ENCODE measurements at places on chromosomes 7 and 10. TPM values are rescaled to one million over a fixed set of nuclear protein-coding genes. Genes with fewer than 3 reads are reported as not detected.

- peaks cover 24% of the 10 kb centered on the region for H3K4me1 ChIP-seq
- no peaks in the 10 kb centered on the region for H3K27me3 ChIP-seq
- H3K4me3 ChIP-seq: no peak overlapping the region
- DNase-seq: no peak
- H3K36me3 ChIP-seq: no peaks in the 10 kb centered on the region
These were observed 19.4 kb upstream of the AKR1C1 start for GRCh38 chr10:4943821-4944220.

The KCNMA1 gene
- total RNA-seq: 17.4 TPM

The CXCL12 gene
- 11.2 TPM for total RNA-seq

DNA sequence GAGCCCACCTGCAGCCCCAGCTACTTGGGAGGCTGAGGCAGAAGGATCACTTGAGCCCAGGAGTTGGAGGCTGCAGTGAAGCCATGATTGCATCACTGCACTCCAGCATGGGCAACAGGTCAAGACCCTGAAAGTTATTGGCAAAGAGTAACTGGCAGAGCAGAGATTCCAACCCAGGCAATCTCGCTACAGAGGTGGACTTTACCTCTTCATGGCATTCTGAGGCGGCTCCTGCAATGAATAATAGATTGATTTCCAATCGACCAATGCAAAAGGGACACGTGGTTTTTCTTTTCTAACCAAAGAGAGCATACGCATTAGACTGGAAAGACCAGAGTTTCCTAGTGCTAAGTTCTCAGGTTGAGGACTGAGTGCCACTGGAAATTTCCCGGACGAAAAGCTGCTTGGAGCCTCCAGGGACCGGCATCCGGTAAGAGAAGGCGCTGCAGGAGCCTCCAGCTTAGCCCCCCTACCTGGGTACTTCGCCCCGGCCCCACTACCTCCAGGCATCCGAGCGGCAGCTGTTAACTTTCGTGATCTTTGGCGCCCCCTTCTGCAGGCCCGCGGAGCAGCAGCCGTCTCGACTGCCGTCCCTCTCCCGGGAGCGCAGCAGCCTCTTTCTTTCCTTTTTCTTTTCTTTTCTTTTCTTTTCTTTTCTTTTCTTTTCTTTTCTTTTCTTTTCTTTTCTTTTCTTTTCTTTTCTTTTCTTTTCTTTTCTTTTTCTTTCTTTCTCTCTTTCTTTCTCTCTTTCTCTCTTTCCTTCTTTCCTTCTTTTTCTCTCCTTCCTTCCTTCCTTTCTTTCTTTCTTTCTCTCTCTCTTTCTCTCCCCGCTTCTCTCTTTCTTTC lies 4.1 kb downstream of the MBLAC1 start:
- peaks cover 60% of the 10 kb centered on the region for H3K4me1 ChIP-seq
- no peaks in the 10 kb centered on the region for H3K36me3 ChIP-seq
- H3K27me3 ChIP-seq: no peaks in the 10 kb centered on the region

The MSS51 gene
- total RNA-seq: 0.88 TPM

The EPHA1 gene
- total RNA-seq: 132 TPM

DNA sequence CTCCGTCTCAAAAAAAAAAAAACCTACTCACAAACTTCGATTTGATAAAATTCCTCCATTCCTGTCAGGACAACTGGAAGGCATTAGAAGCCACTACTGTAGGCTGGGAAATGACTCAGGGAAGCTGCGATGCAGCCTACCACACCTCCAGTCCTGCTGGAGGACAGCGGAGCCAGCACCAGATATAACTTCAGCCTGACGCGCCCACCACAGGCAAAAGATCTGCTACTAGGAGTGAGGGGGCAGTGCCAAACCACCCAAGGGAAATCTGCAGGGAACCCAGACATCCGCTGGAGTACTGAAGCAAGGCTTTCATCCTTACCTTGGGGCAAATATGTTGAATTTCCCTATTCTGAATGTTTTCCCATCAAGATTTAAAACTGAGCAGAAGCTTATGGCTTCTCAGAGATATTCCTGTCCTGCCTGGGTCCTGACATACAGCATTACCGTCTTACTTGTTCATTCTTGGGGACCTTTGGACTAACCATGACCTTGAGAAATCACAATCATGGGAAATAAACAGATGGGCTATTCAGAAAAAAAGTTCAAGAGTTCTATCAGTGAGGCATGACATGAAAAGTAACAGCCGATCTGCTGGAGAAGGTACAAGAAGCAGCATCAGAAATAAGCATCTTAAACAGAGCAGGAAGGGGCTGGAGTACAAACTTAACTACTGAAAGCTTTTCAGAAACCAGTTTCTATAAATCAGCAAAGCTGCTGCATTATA lies 20.4 kb downstream of the BCCIP start:
- H3K4me1 ChIP-seq: peaks cover 6% of the 10 kb centered on the region
- DNase-seq: no peak
- H3K4me3 ChIP-seq: no peak overlapping the region
- H3K27ac ChIP-seq: no peak overlapping the region
- H3K27me3 ChIP-seq: no peaks in the 10 kb centered on the region

The SLC29A3 gene
- 2.7 TPM for total RNA-seq

DNA sequence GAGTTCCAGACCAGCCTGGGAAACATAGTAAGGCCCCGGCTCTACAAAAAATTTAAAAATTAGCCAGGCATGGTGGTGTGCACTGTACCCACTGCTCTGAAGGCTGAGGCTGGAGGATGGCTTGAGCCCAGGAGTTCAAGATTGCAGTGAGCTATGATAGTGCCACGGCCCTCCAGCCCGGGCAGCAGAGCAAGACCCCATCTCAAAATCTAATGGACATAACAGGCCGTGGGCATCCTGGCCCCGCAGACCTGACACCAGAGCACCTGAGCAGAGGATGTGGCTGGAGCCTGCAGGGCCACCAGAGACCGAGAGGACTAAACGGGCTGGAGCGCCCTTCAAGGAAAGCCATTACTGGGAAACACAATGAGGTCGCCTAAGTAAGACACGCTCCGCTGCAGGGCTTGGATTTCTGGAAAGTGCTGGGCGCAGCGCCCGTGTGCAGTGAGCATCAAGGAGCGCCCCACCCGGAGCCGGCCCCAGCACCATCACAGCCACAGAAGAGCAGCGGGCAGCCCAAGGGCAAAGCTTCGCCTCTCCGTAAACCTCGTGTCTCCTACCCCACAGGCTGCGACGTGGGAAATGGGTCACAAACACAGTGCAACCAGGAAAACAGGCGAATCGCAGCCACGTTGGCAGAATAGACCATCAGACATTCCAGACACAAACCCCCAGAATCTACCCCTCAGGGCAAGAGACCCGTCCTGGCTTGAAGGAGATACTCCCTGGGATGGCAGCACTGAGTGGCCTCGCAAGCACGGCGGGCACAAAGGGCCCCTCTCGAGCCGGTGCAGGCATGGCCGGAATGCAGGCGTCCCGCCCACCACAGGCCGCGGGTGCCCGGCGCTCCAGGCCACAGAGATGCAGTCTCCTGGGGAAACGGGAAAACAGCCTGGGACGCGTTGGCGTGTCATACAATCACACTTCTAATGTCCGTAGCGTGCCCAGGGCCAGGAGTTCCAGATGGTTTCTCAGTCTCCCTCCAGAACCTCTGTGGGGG lies 4.9 kb downstream of the RADIL start:
- no peaks in the 10 kb centered on the region for H3K36me3 ChIP-seq
- H3K27ac ChIP-seq: no peak overlapping the region
- peaks cover 24% of the 10 kb centered on the region for H3K4me1 ChIP-seq
- DNase-seq: no peak
- H3K4me3 ChIP-seq: no peak overlapping the region

The LAMB1 gene
- total RNA-seq: 22.5 TPM

DNA sequence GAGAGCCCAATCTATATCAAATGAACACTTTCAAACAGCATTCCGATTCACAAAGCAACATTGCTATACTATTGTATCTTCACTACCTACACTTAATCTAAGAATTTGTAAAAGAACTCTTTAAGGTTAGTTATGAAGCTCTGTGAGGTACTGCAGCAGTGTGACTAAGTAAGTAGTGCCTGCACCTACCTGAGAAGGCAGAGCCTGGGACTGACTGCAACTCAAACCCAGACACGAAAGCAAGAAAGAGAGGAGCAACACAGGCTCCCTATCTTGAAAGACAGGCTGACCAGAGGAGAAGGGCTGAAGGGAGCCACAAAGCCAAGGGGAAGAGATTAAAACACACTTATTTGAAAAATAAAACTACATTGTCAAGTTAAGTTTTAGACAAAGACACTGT lies 160.1 kb downstream of the GLI3 start:
- no peaks in the 10 kb centered on the region for H3K27me3 ChIP-seq
- peaks cover 8% of the 10 kb centered on the region for H3K4me1 ChIP-seq
- H3K27ac ChIP-seq: no peak overlapping the region

- no peak for DNase-seq
- H3K4me1 ChIP-seq: no peaks in the 10 kb centered on the region
- H3K36me3 ChIP-seq: no peaks in the 10 kb centered on the region
- H3K27me3 ChIP-seq: no peaks in the 10 kb centered on the region
- no peak overlapping the region for H3K4me3 ChIP-seq
These were observed 122.3 kb downstream of the ACTR3B start for GRCh38 chr7:152881893-152882292.

DNA sequence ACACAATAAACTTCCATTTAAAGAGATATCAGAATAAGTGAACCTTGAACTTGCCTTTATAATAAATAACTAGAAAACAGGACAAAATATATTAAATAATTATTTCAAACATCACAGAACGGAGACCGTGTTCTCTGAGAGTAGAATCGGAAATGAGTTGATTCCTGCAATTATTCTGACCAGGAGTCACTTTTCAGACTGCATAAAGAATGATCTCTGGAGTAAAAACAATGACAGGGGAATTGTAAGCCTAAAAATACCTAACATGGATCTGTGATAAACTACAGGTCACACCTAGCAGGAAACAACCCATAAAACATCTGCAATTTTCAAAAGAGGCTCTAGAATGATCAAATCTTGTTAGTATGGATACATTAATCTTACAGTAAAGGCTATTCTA lies 577.5 kb upstream of the SORCS1 start:
- H3K27ac ChIP-seq: no peak overlapping the region
- H3K4me3 ChIP-seq: no peak overlapping the region
- H3K4me1 ChIP-seq: no peaks in the 10 kb centered on the region
- no peaks in the 10 kb centered on the region for H3K36me3 ChIP-seq

- no peaks in the 10 kb centered on the region for H3K27me3 ChIP-seq
- no peak for DNase-seq
- peak within 1 kb of the TSS; percentile 88 for H3K27ac ChIP-seq
- peak within 1 kb of the TSS; percentile 74 for H3K4me3 ChIP-seq
These were observed at the start of gene FLNC for GRCh38 chr7:128830231-128831177. Gene FLNC, plus strand, starts transcription at chr7:128830406. Its CDS starts 232 bp downstream, at chr7:128830638.

The WNT8B gene
- total RNA-seq: not detected

- no peak for DNase-seq
- H3K27ac ChIP-seq: no peak overlapping the region
- peaks cover 12% of the 10 kb centered on the region for H3K27me3 ChIP-seq
- peaks cover 8% of the 10 kb centered on the region for H3K4me1 ChIP-seq
- H3K4me3 ChIP-seq: no peak overlapping the region
These were observed 142.7 kb downstream of the ELFN1 start for GRCh38 chr7:1812509-1813393.

DNA sequence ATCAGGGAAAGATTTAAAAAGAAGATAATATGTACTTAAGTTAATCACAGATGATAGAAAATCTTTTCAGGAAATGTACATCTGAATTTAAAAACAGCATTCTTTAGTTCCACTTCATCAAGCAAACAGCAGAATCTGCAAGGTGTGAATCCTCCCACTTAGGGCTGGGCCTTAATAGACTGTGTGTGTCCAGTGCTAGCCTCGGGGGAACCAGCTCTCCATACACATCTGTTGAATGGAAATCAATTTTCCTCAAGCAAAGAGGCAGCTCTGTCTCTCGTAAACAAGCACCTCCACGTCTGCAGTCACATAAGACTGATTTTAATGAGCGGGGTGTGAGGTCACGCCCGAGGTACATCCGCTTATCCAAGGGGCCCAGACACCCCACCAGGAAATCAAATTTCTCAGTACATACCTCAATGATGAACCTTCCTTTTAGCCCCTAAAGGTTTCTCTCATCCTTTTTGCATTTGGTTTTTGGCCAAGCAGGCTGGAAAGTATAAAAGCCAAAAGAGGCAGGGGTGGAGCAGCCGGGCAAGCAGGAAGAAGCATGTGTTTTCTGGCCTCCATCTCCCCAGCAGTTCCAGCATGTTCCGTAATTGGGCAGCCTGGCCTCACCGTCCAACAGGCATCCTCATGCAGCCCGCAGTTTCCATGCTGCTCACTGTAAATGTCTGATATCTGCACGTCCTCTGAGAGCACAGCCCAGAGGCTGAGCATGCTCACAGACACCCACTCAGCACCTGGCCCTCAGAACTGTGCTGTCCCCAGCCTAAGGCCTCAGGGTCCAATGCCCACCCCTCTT lies 131.3 kb downstream of the GLI3 start:
- DNase-seq: no peak
- no peaks in the 10 kb centered on the region for H3K27me3 ChIP-seq
- H3K27ac ChIP-seq: no peak overlapping the region
- no peak overlapping the region for H3K4me3 ChIP-seq
- H3K4me1 ChIP-seq: peaks cover 19% of the 10 kb centered on the region

The CAMK2B gene
- 0.26 TPM for total RNA-seq

DNA sequence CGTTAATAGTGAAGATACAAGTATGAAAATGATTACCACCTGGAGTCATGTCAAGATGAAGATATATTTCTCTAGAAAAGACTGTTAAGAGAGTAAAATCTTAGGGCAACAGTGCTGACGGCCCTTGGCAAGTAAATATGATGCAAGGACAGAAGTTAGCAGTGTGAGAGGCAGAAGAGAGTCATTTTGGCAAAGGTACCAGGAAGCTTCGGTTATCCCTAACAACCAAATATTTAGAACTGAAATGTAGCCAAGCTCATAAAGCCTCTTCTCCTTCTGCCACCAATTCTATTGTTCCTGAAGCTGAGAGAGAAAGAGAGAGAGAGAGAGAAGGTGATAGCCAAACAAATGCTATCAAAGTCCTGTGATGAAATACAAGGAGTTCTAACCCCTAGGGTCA lies 109.6 kb downstream of the MACC1 start:
- H3K27ac ChIP-seq: no peak overlapping the region
- no peaks in the 10 kb centered on the region for H3K36me3 ChIP-seq
- no peak overlapping the region for H3K4me3 ChIP-seq
- no peaks in the 10 kb centered on the region for H3K27me3 ChIP-seq

DNA sequence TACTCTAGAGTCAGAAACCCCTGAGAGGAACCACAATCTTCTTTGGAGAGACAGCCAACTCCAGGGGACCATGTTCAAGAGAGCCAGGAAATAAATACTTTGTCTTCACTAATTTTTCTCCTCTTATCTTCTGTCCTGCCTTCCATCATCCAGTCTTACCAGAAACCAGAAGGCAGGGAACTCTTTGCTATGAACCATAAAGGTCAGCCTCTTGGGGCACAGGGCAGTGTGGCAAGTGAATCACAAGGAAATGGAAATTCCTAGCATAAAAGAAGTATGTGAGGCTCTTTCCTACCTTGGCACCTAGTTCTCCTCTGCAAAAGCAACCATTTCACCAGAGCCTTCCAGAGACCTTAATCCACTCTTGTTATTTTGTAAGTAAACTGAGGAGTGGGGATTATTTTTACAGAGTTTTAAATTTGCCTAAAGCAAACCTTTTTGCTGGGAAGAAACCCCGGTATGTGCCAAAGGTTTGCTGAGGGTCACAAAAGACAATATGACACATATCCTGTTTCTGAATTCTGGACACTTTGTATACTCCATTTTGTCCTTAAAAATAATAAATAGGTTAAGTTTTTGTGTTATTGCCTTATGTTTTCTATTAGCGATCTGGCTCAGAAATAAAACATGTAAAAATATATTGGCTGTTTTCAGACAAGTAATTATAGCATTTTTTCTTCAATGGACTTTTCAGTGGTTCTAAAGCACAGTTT lies 87.1 kb downstream of the ADAM22 start:
- no peak overlapping the region for H3K27ac ChIP-seq
- H3K4me3 ChIP-seq: no peak overlapping the region

Measured in esophagus squamous epithelium (tissue), 5 donors.